Activated CD4-positive, CD25-positive, alpha-beta regulatory T cell (primary cell): ENCODE measurements at places on chromosomes 2 and 18.

GRCh38 chr18:61854578-61855448, 38.0 kb downstream of the RNF152 start:
- no peak for DNase-seq

- DNase-seq, result no peak
Observed at GRCh38 chr2:202689898-202690297, 55.1 kb downstream of the FAM117B start.

- no peak for DNase-seq
Observed at GRCh38 chr2:2879071-2879470, 498.5 kb downstream of the EIPR1 start.

DNA sequence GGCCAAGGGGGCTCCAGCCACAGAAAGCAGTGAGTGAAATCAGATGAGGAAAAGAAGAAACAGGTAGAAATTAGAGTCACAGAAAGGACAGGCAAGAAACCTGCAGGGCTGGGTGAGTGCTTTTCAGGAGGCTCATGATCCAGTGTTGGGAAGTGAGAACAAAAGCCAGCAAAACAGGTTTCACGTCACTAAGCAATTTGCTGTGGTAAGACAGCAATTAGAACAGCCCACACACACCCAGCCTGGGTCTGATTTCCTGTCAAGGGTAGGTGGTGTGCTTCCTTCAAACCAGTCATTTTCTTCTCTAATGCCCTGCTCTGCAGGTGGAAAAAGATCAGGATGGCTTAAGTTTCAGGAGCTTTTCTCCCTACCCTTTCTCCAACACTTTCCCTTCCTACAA, 52.9 kb upstream of the XDH start:
- DNase-seq, result no peak

GRCh38 chr2:172096626-172097547, 5.8 kb downstream of the DLX2 start:
- no peak for DNase-seq

- DNase-seq, result no peak
Observed at GRCh38 chr2:38744399-38744780, 6.8 kb downstream of the SRSF7 start.

DNA sequence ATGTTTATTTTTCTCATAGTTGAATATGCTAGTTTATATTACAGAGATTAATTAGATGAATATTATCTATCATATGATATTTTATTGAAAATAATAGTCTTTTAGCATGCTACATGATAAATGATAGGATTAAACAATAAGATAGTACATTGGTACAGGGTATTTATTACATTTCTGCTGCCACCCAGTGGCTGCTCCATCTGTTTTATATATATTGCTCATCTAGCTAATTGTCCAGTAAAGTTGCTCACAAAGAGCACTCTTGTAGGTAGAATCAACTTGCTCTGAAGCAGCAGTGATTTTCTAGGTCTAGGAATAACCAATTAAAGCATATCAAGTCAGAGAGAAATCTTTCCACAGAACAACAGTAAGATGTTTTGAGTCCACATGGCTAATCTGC, 183.3 kb downstream of the ASXL3 start:
- no peak for DNase-seq

DNA sequence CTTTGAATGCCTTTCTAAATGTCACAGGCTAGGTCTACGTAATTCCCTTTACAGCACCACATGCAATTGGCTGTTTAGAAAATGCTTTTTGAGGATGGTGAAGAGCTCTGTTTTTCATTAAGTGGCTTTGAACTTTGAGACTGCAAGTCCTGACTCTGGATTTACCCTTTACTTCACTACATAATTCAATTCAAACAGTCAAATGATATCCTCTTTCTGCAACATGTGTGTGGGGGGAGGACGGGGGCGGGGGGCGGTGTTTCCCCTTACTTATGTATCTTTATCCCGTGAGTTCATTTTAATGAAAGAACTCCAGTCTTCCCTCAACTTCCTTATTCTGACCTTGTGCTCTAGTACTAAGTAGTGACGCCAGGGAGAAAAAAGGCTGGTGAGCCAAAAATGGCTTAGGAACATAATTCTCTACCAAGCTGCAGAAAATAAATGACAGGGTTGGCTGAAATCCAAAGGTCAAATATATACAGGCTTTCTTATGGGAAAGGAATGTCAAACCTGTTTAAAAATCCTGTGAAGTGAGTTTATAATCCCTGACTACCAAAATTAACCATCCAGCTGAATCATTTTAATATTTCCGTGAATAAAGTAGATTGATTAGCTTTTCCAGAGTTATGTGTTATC, 119.6 kb downstream of the SLC8A1 start:
- no peak for DNase-seq

DNA sequence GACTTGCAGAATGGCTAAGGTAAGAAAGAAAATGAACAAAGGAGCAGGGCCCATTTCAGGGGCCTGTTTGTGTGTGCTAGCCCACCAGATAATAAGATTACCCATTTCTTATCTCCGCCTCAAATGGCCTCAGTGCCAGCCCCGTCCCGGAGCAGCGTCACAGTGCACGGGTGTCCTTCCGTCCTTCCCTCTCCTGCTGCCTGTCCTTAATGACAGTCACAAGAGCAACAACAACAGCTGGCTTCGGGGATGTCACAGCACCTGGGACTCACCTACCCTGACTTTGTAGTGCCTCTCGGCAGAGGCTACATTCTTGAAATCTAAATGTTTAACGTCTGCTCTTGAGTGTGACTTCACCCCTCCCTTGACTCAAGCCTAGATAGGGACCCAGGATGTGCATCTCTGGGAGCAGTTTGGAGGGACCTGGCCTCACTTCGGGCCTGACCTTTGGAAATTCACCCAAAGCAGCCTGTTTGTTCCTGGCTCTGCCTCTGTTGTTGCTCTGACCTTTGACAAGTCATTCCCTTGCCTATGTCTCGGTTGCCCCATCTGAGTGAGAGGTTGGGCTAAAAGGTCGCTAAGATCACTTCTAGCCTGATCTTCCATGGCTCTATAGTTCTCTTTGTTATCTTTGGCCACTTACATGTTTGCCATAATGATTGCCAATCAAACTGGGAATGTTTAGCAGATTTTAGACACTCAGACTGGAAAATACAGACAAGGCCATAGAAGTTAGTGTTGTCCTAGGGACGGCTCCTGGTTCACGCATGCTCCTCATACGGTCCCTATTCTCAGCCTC, 122.5 kb downstream of the KLHL29 start:
- no peak for DNase-seq
